HT-29 (cell line): ENCODE measurements at places on chromosomes 1 and 21. TPM values are rescaled to one million over a fixed set of nuclear protein-coding genes. Genes with fewer than 3 reads are reported as not detected.
A peak's percentile ranks its signal among the peaks of the same experiment; 100 is the strongest.

Gene SPRR2A
- not detected in 2 replicates for total RNA-seq

Gene CACNA1S
- total RNA-seq = not detected in 2 replicates

Gene SLC5A9
- 0.91 and 2.3 TPM in 2 replicates for total RNA-seq

Gene CRNN
- total RNA-seq = not detected in 2 replicates

Gene PCP4L1
- not detected in 2 replicates for total RNA-seq

Gene ADGRL4
- 0.26 TPM in 1 of 2 replicates, not detected in the other for total RNA-seq

Gene LDLRAD1
- not detected in 2 replicates for total RNA-seq

Gene CR1L
- total RNA-seq = not detected in 2 replicates

Gene PKLR
- total RNA-seq = 0.28 TPM in 1 of 2 replicates, not detected in the other

Gene SPATA17
- 0.05 and 1.6 TPM in 2 replicates for total RNA-seq

Gene C1orf74
- 1.8 and 2.6 TPM in 2 replicates for total RNA-seq

Gene CELA3A
- total RNA-seq = 0.13 TPM in 1 of 2 replicates, not detected in the other

Gene DOP1B
- 3.5 and 4.3 TPM in 2 replicates for total RNA-seq

Gene KRTAP13-2
- total RNA-seq = not detected in 2 replicates

Gene PLEKHN1
- total RNA-seq = 2.4 and 9.3 TPM in 2 replicates

- DNase-seq = no peak
Observed at GRCh38 chr21:16709866-16710550, 802.8 kb upstream of the CXADR start.

DNA sequence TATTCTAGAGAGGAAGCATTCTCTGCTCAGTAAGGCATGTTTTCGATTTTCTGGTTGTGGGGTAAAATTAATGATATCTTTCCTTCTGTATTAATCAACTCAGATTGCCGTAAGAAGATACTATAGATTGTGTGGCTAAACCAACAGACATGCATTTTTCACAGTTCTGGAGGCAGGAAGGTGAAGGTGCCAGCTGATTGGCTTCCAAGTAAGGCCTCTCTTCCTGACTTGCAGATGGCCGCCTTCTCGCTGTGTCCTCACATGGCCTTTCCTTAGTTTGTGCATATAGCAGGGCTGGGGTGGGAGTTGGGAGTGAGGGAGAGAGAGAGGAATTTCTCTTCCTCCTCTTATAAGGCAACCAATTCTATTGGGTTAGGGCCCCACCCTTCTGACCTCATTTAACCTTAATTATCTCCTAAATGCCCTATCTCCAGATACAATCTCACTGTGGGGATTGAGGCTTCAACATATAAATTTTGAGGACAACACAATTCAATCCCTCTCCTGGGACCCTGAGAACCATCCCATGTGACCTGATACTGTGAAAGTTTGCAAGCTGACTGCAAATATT is 52.3 kb upstream of the MRPS6 start:
- DNase-seq = no peak

GRCh38 chr1:20426923-20427322 is 59.1 kb downstream of the CAMK2N1 start:
- DNase-seq = no peak

DNA sequence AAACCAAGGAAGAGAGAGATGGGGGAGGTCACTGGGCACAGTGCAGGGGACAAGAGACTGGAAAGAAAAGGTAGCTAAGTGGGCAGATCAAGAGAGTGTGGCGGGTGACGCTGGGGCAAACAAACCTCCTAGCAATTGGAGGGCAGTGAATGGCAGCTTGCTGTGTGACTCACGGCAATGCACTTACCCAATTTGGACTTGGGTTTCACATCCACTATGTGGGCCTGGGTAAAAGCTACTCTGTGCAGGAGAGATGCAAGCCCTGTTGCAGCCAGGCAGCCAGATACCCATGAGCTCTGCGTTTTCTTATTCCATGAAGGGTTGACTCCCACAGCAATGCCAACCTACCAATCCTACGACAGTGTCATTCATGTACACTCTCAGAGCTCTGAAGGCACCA is 9.5 kb downstream of the PLXNA2 start:
- no peak for DNase-seq

GRCh38 chr1:159914252-159915018 is 10.9 kb downstream of the TAGLN2 start:
- DNase-seq = peak; percentile 76

DNA sequence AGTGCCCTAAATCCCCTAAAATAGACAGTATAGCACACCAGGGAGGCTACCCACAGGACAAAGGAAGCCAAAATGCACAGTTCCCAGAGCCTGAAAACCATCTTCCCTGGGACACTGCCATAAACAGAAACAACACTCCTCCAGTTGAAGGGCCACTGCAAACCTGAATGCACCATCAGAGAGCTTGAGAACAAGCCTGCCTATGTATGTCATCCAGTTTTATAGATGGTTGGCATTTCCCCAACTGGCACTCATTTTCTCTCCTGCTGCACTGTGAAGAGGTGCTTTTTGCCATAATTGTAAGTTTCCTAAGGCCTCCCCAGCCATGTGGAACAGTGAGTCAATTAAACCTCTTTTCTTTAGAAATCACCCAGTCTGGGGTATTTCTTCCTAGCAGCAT is 169.0 kb downstream of the AGBL4 start:
- DNase-seq = no peak

- no peak for DNase-seq
Observed at GRCh38 chr1:204788470-204788869, 82.2 kb upstream of the NFASC start.

DNA sequence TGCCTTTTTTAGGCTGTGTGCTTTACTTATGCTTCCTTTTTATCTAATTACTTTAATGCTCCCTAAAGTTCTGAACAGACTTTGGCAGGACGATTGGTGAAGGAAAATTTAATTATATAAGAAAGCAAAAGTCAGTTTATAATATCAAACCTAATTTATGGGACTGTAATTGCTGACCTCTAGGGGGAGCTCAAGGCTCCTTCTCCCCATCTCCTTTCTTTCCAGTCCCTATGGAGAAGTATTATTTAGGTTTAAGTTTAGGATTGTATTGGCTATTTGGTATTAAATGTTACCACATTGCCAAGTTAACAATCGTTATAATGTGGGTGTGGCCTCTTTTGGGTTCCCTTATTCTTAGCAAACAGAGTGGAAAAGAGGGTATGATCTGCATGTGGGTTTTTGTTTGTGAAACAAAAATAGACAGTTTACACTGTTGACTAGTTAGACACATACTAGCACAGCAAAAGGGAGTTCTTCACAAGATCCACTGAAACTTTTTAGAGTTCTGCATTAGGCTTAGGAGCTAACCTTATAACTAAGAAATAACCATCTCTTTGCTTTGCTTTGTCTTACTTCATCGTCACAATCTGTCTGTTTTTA is 48.2 kb upstream of the TNFSF4 start:
- DNase-seq = peak; percentile 73

GRCh38 chr1:226009650-226010044 is 10.5 kb upstream of the SDE2 start:
- DNase-seq = no peak

- no peak for DNase-seq
Observed at GRCh38 chr1:230361941-230362340, 64.2 kb downstream of the PGBD5 start.

- no peak for DNase-seq
Observed at GRCh38 chr1:216246577-216247203, 176.6 kb downstream of the USH2A start.

DNA sequence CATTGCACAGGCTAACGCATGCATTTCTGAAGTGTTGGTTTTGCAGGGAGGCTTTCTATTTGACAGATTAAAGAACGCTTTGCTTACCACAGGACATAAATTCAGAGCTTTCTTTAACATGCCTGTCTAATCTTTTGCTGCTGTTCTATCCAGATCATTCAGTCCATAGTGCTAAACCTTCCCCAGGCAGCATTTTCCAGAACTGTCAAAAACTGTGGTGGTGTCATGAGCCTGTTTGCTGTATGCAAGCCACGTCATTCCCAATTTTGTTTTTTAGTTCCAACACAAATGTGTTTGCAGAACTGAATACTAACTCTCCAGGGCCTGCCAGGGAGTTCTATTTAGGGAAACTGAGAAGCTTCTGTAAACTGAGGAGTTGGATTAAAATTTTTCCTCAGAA is 390.5 kb upstream of the LYPLAL1 start:
- no peak for DNase-seq

DNA sequence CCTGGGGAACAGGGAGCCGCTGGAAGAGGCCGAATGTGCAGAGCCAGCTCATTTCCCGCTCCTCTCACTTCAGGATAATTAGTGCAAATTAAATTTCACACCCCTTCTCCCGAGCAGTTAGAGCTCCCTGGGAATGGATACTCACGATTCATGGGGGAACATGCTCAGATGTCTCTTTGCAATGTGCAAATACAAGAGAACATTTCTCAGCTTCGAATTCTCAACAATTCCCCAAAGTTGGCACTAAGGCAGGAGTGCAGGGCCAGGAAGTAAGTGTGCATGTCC is 54.9 kb downstream of the CAMK2N1 start:
- DNase-seq = no peak

DNA sequence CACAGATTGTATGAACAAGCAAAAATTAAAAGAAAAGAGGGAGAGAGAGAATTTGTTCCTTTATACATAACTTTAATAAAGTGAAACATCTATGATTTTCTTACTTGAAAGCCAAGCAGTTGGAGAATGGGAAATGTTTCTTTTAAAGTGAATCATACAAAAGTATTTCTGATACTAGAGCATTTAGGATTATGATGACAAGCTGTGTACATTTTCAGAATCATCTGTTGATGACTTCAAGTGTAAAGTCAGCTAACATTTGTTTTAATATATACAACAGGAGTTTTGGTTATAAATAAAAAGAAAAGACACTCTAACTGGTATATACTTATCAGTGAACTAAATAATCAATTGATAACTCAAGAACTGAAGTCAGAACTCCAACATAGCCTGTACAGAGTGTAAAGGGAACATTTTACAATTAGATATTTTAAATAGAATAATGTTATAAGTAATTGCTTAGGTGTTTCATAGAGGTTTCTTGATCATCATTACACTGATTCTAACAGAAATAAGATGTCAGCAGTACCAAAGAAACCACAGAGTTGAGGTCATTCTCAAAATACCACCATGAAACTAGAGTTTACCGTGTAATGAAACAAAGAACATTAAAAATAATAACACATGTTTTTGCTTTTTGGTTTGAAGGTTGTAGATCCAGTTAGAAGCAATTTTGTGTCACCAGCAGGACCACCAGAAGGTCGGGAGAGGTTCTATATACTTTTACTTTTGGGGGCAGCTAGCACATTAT is 103.4 kb downstream of the COL24A1 start:
- DNase-seq = no peak

DNA sequence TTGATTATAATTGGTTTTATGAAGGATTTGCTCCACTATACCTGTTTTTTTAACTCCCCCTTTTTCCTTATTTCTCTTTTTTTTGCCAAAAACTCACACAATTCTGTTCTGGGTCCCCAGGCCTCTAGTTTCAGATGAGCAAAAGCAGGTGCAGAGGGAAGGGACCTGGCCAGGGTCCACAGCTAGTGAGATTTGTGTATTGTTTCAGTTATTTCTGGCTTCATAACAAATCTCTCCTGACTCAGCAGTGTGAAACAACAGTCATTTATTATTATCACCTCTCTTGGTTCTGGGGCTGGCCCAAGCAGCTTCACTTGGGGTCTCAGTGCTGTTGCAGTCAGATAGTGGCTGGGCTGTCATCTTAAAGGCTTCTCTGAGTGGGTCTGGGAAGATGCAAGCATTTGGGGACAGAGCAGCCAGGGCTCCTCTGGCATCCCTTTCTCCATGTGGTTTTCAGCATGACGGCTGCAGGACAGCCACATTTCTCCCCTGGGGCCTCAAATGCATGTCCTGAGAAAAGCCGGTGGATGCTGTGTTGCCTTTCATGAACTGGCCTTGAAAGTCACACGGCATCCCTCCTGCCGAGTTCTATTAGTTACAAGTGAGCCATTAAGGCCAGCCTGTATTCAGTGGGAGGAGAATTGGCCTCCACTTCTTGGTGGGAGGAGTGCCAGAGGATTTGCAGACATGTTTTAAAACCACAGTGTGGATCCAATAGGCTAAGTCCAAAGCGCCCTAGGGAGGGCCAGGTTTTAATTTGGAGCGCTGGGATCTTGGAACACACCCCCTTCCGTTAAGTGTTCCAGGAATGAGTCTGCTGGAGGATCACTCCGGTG is 137.1 kb downstream of the CAMTA1 start:
- no peak for DNase-seq

GRCh38 chr21:15250384-15250783 is 185.6 kb upstream of the NRIP1 start:
- no peak for DNase-seq

DNA sequence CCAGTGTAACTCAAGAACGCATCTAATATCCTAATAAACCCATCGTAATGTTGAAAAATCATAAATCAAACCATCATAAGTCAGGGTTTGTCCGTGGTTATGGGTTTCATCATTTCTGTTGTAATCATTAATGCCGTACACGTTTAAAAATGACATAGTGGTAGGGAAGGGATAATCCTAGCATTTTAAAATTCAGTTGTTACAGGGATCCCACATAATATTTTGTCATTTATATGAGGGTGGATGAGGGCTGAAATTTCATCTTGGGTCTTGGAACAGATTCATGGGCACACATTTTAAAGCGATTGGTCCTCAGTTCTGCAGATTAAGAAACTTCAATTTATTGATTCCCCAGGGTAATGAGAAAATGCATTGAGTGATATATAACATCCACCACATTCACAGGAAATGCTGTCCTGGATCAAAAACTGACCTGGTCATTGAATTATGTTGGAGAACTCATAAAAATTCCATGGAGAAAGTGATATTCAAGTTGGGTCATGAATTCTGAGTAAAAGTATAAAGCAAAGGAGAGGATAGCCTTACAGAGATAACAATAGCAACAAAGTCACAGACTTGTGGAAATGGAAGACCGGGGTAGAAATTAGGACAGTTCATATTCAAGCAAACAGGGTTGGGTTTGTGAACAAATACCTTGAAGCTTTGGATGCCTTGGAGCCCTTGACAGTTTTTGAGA is 1527.3 kb upstream of the TPTE start:
- no peak for DNase-seq

DNA sequence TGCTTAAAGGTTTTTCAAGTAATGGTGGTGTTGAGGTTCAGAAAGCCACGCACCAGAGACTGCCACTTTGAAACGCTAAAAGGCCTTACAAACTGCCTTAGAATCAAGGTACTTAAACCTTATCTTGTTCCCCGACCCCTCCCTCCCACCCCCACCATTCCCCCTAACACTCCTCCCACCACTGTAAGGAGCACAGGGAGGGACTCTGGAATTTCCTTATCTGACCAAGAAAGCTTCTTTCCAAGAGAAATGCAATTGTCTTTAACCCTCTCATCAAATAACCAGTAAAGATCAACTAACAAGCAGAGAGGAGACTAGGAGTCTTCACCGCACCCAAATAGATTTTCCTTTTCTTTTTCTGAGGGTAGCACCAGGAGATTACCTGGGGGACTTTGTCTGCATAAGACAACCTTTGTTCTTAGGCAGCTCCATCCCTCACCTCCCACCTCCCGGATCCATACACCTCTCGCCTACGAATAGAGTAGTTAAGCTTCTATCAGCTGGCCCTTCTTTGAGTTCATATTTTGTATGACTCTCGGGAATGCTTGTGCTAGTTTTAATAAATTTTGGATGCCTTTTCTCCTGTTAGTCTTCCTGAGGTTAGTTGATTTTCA is 137.7 kb upstream of the ADGRL2 start:
- DNase-seq = no peak

- no peak for DNase-seq
Observed at GRCh38 chr1:245316784-245317183, 162.0 kb downstream of the KIF26B start.

GRCh38 chr1:106063510-106063909 is 993.0 kb upstream of the PRMT6 start:
- no peak for DNase-seq

- DNase-seq = peak; percentile 47
Observed at GRCh38 chr1:235326719-235327558, 1.0 kb downstream of the ARID4B start.
